Myocyte (in vitro differentiated cells): ENCODE measurements at places on chromosomes 12 and 14. TPM values are rescaled to one million over a fixed set of nuclear protein-coding genes. Genes with fewer than 3 reads are reported as not detected.

- DNase-seq = peak; percentile 42
Observed at GRCh38 chr12:62683776-62684569, 217.3 kb downstream of the MON2 start.

GRCh38 chr12:46267825-46268582, 839 bp downstream of the SLC38A1 start:
- DNase-seq = peak; percentile 44

FOXA1 gene
- total RNA-seq = 1.5 and 2.6 TPM in 2 replicates

C12orf60 gene
- 1.5 and 1.8 TPM in 2 replicates for total RNA-seq

KERA gene
- not detected in 2 replicates for total RNA-seq
